ENCODE measurements at places on chromosomes 2 and 18.
A peak's percentile ranks its signal among the peaks of the same experiment; 100 is the strongest.

- no peak for DNase-seq
Observed at GRCh38 chr2:188569431-188570165, 277.9 kb downstream of the GULP1 start.

DNA sequence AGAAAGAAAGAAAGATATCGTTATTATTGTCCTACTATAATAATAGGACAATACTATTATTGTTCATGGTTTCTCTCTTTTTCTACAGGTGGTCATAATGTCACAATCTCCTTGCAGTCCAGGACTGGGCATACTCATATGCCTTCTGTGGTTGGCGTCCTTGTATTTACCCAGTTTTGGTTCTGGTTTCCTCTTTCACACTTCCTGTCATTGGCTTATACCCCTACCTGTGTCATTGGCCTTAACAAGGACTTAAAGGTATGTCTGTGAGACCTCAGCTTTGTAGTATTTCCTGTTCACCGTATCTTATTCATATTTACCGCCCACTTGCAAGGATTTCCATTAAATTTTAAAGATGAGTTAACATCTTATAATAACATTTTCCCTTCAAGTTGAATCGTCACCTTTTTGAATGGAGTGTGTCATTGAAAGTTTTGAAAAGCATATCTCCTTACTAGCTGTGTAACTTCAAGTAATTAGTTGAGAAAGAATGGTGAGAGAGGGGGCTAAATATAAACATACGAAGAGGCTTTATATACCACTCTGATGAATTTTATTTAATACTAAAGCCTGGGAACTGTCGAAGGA lies 36.5 kb upstream of the HTR2B start:
- no peak for DNase-seq

GRCh38 chr2:120830096-120830830 lies 94.6 kb downstream of the GLI2 start:
- no peak for DNase-seq

DNA sequence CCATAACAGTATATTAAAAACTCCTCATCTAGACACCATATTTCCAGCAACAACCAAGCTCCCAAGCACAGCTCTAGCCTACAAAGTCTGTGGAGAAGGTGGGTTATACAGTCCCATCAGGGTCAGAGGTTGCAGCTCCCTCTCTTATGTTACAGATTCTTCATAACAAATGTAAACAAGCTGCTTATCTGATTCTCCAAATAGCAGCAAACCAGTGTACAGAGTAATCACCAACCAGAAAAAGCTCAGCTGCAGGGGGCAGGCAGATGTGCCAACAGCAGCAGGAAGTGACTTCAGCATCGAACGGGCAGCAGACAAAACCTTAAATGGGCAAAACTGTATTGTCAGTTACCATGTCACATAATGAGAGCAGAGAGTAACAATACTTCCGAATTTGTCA lies 52.9 kb upstream of the NABP1 start:
- DNase-seq = no peak

DNA sequence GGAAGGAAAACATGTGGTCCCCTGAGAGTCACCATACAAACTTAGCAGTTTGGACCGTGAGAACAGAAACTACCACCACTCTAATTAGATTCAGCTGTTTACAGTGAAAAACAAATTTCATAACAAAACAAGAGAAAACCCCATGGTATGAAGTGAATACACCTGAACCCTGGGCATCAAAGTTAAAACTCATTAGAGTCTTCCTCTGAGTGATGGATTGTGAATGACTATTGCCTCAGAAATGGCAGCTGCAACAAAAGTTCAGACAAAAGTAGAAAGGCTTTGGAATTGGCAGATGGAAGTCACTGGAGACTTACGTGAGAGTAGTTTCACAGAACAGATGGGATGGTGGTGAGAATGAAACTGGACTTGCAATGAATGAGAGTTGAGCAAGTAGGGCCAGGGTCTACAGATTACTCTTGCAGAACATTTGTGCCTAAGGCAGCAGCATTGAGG lies 98.0 kb downstream of the AAK1 start:
- DNase-seq = no peak

DNA sequence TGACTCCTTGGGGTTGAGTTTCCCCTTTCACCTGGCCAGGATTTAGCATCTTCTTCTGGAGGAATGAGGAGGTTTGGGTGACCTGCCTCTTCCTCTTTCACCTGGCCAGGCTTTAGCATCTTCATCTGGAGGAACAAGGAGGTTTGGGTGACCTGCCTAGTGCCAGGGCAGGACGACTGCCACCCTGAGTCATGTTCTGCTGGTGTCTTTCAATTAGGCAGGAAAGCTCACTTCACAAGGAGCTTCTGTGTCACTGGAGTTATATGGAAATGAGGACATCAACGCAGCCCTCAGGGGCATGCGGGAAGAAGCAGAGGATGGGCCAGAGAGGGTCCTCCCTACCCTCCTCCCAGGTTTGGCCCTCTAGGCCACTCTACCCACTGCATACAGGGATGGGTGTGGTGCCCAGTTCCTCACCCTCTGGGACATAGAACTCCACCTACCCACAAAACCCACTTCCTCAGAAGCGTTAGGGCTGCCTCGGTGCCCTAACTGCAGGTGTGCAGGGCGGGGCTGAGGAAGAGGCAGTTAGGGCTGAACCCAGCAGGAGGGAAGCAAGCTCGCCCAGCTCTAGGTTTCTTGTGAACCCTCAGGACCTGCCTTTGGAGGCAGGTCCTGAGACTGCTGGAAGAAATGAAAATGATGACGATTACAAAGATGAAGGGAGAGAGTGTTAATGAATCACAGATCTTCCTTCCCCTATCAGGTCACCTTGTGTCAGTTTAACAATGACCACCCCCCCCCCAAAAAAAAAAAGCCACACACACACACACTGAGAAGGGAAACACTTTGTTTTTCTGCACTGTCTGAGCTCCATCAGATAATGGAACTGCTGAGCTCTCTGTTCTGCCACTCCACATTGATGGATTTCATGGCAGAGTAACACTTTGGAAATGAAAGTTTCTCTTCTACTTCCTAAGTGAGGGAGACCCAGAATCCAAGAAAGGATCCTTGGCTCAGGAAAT lies 71.0 kb downstream of the ARL4C start:
- DNase-seq = peak; percentile 51

- DNase-seq = no peak
Observed at GRCh38 chr2:7348761-7349160, 431.5 kb downstream of the RNF144A start.

GRCh38 chr2:102141970-102142828 lies at the start of gene IL1R1:
Gene IL1R1, plus strand, starts transcription at chr2:102142746. Its CDS starts 14,979 bp downstream, at chr2:102157725.
- peak; percentile 79 for DNase-seq

DNA sequence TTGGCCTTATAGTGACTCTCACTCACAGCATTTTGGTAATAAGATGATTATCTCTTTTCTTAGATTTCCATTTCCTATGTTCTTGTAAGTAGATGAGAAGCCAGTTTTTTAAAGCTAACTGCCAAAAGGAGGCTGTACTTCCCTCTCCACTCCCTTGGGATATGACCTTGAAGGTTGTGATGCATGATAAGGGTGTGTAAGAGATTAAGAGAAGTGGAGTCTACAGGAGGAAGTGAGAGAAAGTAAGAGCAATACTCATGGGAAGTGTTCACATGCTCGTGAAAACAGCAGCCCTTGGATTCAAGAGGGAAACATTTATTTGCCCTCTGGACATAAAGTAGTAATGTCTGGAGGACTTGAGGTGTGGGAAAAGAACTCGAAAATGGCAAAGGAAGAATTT lies 171.5 kb downstream of the EVA1A start:
- no peak for DNase-seq

DNA sequence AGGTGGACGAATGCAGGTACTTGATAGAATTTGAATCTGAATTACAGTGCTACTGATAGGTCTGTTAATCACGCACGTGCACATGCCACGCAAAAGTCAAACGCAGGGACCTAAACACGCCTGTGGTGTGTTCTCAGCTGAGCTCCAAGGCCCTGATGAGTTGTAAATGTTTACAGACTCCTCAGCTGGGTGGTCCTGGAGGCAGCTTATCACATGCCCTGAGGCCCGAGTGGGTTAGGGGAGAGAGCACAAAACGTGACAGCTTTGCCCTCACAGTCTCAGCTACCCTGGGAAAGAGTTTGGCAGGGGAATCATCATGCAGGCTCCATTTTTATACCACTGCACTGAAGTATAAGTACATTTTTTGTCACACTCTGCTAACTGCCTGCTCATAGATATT lies 68.3 kb upstream of the FAM110C start:
- DNase-seq = no peak

DNA sequence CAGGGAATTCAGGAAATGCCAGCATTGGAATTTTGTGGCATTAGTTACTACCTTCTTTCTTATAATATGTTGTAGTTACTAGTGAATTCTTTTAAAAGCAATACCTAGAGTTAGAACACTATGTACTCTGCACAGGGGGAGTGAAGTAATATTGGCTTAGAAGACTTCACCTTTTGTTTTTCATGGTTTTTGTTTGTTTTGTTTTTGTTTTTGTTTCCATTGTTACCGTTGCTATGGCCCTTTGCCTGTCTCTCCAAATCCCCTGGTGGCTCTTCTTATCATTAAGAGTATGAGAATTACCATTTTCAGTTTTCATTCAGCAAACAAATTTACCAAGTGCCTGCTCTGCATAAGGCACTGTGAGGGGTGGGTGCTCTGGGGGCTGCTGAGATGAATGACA lies 160.1 kb downstream of the HAUS1 start:
- no peak for DNase-seq

DNA sequence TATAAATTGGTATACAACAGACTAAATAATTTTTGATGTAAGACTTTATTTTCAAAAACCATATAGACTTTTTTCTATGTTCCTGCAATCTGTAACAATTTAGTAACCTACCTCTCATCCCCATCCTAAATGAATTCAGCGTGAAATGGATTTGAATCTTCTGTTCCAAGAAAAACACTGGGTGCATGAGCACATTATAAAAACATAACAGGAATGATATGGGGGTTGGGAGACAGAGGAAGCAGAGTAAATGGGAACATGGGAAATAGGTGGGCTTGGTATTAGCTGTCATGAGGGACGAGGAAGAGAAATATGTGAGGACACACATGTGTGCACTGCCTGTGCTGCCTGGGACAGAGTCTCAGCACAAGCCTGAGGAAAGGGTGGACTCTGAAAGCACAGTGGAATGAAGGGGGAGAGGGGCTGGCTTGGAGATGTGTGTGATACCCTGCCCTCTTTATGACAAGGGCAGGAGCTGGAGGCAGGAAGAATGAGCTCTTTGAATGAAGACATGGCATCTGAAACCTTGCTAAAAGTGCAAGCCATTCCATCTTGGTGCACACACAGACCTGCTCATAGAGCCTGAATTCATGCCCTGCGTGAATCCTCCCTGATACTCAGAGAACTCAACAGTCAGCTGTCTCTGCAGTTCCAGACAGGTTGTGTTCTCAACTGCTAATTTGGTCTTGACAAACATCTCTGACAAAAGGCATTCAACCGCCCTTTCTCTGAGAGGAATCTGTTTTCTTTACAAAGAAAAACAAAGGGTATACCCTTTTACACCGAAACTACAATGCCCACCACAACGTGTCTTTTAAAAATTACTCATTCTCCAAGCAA lies 66.6 kb downstream of the EPB41L3 start:
- DNase-seq = no peak

DNA sequence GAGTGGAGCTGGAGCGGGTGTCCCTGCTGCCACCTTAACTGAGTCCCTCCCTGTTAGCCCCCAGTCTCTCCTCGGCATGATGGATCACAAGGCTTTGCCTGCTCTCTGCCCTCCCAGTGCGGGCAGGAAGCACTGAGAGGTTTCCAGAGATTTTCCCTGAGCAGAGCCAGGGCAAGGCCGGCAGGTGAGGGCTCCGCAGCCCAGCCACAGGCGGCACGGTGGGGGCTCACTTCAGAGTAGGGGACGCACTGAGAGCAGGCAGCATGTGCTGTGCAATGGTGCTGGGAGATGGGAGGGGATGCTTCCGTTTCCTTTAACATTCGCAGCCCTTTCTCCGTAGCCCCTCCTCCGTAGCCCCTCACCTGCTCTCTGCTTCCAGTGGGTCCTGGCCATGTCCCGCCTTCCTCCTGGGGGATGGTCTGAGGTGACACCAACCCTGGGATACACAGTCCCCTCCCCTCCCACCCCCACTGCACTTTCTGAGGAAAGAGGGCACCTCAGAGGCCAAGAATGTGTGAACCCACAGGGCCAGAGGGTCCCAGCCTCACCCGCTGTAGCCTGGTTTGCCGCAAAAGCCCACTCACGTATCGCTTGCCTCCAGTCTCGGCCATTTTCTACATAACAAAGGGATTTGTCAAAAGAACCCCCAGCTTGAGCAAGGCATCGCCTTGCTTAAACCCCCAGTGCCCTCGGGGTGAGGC lies 10.7 kb downstream of the KCNF1 start:
- no peak for DNase-seq

- DNase-seq = peak; percentile 43
Observed at GRCh38 chr18:3037423-3037915, 24.5 kb upstream of the LPIN2 start.

DNA sequence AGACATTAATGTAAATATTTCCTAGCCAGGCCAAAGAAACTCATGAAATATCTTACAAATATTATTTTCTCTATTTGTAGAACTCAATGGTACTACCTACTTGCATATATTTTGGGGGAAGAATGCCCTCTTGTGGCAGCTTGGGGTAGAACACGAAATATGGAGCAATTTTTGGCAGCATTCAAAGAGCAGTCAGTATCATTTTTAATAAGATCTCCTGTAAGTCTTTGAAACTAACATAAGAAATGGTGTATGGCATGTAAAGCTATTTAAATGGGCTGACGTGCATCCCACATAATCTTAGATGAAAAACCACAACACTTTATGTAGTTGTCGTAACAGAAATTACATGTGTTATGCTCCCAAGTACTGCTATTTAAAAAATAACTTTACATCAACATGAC lies 62.3 kb upstream of the CCDC195 start:
- DNase-seq = peak; percentile 74

DNA sequence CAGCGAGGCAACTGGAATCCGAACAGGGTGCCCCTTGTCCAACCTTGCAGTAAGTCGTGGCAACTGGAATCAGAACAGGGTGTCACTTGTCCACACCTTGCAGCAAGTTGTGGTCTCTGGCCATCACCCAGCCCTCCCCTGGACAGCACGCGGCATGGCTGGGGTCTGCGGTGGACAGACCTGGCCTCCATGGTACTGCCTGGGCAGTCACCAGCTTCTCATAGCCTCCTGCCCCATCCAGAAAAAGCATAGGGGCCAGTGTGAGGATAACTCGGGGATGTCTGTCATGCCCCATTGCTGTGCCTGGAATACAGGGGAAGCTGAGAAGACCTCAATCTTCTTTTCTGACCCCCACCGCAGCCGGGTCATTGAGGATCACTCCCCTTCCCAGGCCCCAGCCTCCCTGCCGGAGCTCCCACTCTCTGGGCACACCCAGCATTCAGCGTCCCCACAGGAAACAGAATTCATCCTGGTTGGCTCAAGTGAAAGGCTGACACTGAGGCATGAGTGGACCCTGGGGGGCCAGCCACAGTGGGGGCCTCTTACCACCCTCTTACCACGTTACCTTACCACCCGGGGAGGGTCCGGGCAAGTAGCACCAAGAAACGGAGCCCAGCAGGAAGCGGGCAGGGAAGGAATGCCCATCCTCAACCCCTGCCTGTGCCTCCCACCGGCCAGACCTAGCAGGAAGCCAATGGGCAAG lies 68.0 kb upstream of the RAB6C start:
- DNase-seq = peak; percentile 12

GRCh38 chr18:23784832-23785245 lies 95.6 kb downstream of the LAMA3 start:
- DNase-seq = peak; percentile 28
